Activated T-cell treated with anti-CD3 and anti-CD28 coated beads, Interleukin-2, amount 50 U/mL, for 72 hours (primary cell): ENCODE measurements at places on chromosomes 7 and 10. TPM values are rescaled to one million over a fixed set of nuclear protein-coding genes. Genes with fewer than 3 reads are reported as not detected.

Gene TMEM213
- total RNA-seq, result not detected

Gene CALML5
- total RNA-seq, result not detected

Gene PLA2G12B
- not detected for total RNA-seq

Gene LDB3
- 0.16 TPM for total RNA-seq

DNA sequence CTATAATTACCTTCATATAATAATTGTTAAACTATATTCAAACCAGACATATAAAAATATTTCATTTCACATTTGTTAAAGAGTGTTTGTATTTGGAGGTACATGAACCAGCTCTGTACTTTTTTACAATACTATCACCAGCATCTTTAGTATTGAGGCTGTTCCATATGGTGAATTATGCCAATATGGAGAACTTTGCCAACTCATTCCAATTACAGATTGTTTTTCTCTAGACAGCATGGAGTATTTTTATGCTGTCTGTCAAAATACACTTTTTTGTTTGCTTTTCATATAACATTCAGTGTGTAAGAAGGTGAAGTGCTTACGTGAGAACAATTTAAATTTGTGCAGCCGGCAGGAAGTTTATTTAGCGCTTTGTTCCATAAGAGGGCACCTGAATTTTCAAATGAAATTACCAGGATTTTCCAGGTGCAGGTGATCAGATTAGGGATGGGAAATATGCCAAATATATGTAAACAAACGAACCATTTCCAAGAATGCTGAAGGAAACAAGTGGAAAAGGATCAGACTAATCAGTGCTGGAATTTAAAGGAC is 54.9 kb downstream of the SEMA3E start:
- H3K27ac ChIP-seq, result no peak overlapping the region
- no peak overlapping the region for H3K4me3 ChIP-seq
- H3K27me3 ChIP-seq, result no peaks in the 10 kb centered on the region
- no peaks in the 10 kb centered on the region for H3K4me1 ChIP-seq
- DNase-seq, result no peak
